T-helper 9 cell (primary cell): ENCODE measurements at places on chromosomes 4 and X.

DNA sequence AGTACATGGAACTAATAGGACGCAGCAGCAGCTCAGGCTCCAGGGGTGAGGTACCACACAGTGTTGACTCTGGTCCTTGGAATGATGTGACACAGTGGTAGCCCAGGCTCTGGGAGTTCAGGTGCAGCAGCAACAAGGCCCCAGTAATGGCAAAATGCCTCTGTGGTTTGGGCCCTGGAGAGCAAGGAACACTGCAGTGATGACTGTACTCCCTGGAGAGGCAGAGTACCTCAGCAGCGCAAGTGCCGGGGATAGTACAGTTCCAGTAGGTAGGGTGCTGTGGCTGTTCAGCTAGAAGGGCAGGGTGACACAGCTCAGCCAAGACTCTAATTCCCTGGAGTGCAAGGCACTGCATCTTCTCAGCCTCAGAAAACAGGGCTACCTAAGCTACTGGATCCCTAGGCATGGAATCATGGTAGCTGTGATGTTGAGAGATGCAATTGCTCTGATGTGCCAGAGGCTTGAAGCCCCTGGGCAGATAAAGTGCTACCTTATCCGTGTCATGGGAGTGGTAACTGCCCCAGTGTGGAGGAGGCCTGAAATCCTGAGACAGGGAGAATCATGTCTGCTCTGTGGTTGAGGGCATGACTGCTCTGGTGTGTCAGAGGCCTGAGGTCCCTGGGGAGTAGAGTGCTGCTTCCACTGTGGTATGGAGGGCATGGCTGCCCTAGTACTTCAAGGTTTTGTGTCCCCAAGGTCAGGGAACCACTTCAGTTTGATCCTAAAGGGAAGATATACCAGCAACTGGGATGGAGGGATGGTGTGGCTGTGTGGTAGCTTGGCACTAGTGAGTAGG, 55.2 kb downstream of the AREG start:
- no peak for DNase-seq

DNA sequence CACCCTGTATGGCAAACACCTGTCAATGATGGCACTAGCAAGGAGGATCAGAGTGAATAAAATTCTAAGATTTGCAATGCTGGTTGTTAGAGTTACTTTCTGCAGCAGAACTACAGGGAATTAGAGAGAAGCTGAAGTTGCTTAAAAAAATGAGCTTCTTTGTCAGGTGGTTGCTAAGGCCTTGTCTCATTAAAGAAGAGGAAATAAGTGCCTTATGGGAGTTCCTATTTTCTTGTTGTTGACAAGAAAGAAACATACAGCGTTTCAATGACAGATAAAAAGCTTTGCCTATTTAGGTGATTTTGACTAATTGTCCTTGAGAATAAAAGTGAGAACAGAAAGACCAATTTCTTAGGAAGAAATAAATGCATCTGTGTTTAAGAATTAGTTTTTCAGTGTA, 106.0 kb upstream of the ARHGAP24 start:
- DNase-seq, result no peak

- no peak for DNase-seq
Observed at GRCh38 chrX:11129534-11130105, 18.5 kb downstream of the HCCS start.

DNA sequence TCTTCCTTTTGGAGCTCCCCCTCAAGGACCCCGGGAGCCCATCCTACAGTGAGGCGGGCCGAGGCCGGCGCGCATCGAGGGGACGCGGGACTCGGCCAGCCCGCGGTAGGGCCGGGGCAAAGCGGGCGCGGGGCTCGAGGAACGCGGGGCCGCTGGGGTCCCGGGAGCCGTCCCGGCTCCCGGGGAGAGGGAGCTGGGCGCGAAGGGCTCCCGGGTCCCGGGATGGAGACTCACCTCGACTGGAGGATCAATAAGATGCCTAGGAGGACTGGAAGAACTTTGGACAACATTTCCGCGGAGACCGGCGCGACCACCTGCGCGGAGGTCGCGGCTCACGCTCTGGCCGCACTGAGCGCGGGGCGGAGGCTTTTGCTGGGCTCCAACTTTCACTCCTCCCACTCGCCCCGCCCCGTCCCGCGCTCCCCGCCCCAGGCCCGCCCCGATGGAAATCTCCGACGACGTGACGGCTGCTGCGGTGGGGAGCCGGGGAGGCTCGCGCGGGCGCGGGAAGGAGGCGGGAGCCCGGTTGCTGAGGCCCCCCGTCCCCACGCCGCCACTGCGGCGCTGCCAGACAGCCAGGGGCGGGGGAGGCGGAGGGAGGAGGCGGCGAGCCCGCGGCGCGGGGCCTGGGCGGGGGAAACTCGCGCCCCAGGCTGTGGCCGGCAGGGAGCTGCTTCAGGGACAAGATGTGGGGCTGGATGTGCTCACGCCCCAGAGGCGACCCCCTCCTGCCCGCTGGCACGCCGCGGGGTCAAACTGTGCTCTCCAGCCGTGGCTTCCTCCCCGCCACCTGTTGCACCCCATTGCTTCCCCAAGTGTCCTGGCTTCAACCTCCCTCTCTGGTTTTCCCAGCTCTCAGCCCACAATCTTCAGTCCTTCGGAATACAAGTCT, at the start of gene GABRE:
GABRE (minus strand) TSS at position 341 of the 892 bp plus-strand sequence; CDS start at position 290, 51 bp downstream.
- no peak for DNase-seq

DNA sequence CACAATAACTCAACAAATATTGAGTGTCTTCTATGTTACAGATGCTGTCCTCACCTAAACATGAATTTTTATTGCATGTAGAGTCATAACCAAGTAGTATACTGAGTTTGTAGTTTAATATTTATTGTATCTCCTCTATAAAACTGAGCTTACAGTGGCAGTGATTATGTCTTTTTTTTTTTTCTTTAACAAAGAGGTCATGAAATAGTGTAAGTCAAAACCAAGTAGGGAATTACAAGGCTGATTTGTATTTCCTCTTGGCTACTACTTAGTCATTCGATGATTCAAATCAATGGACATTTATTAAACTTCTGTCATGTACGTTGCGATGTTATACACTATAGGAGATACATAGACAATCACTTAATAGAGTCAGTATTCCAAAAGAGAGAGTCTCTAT, 48.4 kb downstream of the IL15 start:
- no peak for DNase-seq

DNA sequence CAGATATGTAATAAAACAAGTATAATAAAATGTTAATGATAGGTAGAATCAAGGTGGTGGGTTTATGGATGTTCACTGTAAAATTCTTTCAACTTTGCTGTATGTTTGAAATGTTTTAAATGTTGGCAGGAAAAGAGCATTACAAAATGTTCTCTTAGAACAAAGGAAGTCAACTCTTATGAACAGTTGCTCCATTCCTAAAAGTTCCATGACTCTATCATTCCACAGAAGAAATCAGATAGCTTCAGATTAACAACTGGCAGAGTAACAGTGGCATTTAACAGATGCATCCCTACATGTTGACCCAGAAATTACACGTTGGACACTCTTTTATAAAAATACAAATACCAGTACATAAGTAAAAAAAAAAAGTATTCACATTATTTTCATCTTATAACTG, 2023.7 kb downstream of the ARAP2 start:
- DNase-seq, result no peak

DNA sequence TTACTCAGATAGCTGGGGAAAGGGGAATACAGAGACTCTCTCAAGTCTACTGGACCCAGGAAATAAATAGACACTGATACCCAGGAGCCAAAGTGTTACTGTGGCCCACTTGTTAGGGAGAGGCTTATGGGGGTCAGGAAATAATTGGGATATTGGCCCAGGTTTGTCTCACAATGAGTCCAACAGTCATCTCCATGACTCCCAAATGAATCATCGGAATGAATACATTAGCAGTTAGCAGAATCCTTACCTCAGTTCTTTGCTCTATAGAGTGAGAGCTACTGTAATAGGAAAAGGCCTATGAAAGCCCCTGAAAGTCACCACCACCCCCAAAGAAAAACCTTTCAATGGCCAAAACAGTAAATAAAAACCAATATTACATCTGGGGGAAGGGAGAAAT, 42.4 kb upstream of the ARHGEF6 start:
- no peak for DNase-seq

- DNase-seq, result no peak
Observed at GRCh38 chr4:174324725-174325124, 41.0 kb downstream of the CEP44 start.

DNA sequence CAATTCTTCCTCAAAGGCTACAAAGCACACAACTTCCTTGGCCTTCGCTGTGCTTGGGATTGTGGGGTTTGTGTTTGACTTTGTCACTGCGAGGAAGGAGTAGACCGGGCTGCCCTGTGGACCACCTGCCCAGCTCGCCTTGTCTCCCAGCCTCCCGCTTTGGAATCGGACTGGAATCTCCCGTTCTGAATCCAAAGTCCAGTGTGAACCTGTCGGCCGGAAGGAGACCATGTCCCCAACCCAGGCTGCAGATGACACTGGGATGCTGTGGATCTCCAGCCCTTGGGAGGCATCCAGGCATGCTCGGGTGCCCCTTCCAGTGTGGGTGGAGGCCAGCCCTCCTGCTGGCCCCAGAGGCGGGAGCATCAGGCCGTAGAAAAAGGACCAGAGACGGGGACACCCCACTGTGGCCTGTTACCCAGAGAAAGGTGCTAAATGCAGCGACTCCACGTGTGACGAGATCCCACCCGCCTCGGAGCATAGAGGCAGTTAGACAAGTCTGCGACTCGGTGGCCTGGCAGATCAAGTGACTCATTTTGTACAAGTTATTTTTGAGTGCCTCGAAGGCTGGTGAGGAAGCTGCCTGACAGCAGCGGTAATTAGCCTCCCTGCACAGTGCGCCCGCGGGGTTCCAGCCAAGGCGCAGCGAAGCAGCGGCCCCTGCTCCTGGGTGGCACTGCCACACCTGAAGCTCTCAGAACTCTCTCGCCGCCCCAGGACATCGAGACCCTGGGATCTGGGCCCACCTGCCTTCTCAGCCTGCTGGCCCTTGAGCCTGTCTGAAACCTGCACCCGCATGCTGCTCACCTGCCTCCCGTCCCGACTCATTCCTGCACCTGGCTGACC, 57.5 kb downstream of the ADRA2C start:
- no peak for DNase-seq

DNA sequence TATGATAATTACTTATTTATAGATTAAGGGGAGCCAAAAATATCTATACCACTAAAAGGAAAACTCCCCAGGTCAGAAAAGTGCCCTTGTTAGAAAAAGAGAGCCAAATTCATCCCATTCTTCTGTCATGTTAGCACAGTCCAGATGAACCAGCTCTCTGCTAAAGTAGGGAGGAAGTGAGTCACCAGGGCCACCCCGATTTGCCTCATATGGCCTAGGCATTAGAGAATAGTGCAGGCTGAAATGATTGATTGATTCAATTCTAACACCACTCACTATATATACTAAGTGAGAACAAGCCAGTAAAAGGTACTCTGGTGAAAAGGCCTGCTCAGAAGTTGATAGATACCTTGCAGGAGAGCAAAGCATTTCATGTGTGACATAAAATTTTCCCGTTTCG, 94.5 kb downstream of the SRPX start:
- DNase-seq, result no peak

DNA sequence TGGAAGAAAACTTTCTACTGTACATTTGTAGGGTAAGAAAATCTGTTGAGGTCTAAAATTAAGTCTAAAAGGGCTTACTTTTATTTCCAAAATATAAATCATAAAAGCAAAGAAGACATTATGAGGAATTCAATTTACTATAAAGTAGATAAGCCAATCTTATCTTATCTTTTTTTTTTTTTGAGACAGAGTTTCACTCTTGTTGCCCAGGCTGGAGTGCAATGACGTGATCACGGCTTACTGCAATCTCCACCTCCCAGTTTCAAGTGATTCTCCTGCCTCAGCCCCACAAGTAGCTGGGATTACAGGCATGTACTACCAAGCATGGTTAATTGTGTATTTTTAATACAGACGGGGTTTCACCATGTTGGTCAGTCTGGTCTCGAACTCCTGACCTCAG, 166.9 kb downstream of the NR3C2 start:
- DNase-seq, result no peak

DNA sequence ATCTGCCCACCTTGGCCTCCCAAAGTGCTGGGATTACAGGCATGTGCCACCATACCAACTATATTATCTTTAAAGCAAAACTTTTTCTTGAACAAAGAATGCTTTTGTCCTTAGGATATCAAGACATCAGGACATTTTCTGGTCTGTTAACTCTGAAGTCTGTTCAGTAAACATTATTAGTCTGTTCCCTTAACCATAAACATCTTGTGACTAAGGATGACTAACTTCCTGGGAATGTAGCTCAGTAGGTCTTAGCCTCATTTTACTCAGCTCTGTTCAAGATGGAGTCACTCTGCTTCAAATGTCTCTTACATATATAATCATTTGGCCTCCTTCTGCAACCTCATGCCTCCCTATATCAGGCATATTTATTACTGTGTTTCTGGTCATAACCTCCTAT, 122.9 kb downstream of the UBE2NL start:
- no peak for DNase-seq

DNA sequence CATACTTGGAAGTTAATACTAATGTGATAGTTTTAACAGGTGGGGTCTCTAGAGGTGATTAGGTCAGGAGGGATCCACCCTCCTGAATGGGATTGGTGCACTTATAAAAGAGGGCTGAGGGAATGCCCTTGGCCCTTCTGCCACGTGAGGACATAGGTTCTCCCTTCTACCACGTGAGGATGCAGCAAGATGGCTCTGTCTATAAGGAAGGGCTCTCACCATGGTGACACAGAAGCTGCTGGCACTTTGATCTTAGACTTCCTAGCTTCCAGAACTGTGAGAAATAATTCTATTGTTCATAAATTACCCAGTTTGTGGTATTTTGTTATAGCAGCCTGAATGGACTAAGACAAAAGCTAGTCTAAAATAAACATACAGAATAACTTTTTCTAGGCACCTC, 1.0 kb downstream of the AADAT start:
- DNase-seq, result no peak

DNA sequence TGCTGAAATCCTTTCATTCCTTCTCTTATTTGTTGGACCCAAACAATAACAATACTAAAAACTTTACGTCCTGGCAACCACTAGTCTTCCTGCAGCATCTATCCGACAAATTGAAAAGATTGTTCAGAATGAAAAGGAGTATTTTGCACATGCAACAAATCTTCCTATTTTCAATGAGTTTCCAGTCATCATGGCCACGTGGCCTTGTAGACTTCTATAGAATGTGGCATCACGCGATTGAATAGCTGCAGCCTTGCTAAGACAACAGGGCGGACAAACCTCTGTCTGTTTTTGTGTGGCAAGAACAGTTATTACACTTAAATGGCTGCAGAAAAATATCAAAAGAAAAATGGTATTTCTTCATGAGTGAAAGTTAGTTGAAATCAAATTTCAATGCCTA, 297.9 kb upstream of the LCORL start:
- DNase-seq, result no peak

GRCh38 chr4:2831611-2832308, 11.9 kb upstream of the ADD1 start:
- DNase-seq, result no peak

GRCh38 chr4:101153653-101154052, 193.7 kb downstream of the PPP3CA start:
- DNase-seq, result no peak

GRCh38 chr4:99615170-99615820, 40.7 kb downstream of the MTTP start:
- DNase-seq, result no peak

DNA sequence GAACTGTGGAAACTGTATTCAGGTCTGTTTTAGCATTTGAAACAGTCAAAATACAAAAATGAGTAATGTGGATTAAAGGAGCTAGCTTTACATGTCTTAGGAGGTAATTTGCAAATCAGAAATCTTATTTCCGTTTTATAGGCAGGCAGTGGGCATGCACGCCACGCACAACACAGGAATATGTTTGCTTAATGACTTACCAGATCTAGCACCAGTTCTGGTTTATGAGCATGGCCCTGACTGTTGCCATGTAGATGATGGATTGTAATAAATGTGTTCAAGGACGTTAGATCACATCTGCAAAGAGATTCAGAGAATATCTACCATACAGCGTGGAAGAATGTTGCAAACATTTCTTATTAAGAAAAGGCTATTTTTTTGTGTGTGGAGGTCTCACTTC, 344.5 kb upstream of the NR3C2 start:
- no peak for DNase-seq
